Calu3 (cell line): ENCODE measurements at places on chromosomes 12 and 14. TPM values are rescaled to one million over a fixed set of nuclear protein-coding genes. Genes with fewer than 3 reads are reported as not detected.
A peak's percentile ranks its signal among the peaks of the same experiment; 100 is the strongest.

- H3K4me1 ChIP-seq, result no peaks in the 10 kb centered on the region
- no peak overlapping the region for H3K27ac ChIP-seq
- H3K36me3 ChIP-seq, result no peaks in the 10 kb centered on the region
- H3K4me3 ChIP-seq, result no peak overlapping the region
Observed at GRCh38 chr12:38697289-38697688, 208.1 kb downstream of the CPNE8 start.

GRCh38 chr14:87916103-87916885 lies 76.7 kb downstream of the GALC start:
- DNase-seq, result no peak
- H3K4me3 ChIP-seq, result no peak overlapping the region
- no peaks in the 10 kb centered on the region for H3K36me3 ChIP-seq
- no peaks in the 10 kb centered on the region for H3K27me3 ChIP-seq
- no peak overlapping the region for H3K27ac ChIP-seq

DNA sequence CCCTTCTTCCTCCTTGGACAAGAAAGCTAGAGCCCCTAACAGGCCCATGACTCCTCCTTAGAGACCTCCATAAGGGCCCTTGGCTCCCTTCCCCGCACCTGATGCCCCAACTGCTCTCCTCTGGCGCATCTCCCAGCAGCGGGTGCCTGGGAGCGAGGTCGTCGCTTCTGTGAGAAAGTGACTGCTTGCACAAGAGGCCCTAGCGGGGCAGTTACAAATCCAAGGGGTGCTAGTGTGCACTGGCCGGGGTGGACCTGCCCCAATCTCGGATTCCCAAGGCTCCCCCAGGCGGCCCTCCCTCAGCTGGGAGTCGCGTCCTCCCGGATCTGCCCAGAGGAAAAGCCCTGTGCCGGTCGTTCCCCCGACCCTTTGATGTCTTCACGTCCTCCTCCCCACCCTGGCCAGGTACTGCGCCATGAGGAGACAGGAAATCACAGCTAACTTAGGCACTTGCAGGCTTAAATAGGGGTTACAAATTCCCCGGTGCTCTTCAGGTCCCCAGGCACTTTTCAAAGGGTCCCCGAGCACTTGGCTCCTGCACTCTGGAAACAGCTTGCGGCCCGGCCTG lies 2.8 kb downstream of the NKX2-8 start:
- no peak overlapping the region for H3K27ac ChIP-seq
- H3K27me3 ChIP-seq, result peaks cover 27% of the 10 kb centered on the region
- no peaks in the 10 kb centered on the region for H3K4me1 ChIP-seq
- peaks cover 16% of the 10 kb centered on the region for H3K36me3 ChIP-seq
- DNase-seq, result no peak
- H3K4me3 ChIP-seq, result no peak overlapping the region

The IL26 gene
- not detected in 2 replicates for total RNA-seq

The ZNF385A gene
- 9.1 and 9.5 TPM in 2 replicates for total RNA-seq

The PAH gene
- total RNA-seq, result 31.4 and 48.9 TPM in 2 replicates

- no peaks in the 10 kb centered on the region for H3K36me3 ChIP-seq
- peaks cover 87% of the 10 kb centered on the region for H3K27me3 ChIP-seq
- H3K4me1 ChIP-seq, result peaks cover 13% of the 10 kb centered on the region
- H3K4me3 ChIP-seq, result no peak overlapping the region
- no peak overlapping the region for H3K27ac ChIP-seq
- DNase-seq, result no peak
Observed at GRCh38 chr12:2624543-2625288, 170.1 kb upstream of the FKBP4 start.

DNA sequence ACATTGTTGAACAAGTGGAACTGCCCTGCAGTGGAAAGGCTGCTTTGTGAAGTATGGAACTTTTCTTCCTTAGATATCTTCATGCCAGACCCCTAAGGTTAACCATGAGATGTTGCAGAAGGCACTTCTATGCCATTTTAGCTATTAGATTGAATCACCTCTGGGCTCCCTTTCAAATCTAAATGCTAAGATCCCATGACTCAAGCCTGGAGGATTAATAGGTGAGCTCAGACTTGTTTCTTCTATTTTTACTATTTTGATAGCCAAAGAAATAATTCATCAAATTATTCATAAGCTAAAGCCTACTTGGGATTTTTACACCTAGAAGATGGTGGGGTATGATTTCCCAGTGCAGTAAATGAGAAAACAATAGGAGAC lies 64.3 kb downstream of the DAD1 start:
- H3K4me1 ChIP-seq, result peaks cover 6% of the 10 kb centered on the region
- H3K4me3 ChIP-seq, result no peak overlapping the region
- DNase-seq, result no peak
- no peak overlapping the region for H3K27ac ChIP-seq
- H3K36me3 ChIP-seq, result no peaks in the 10 kb centered on the region

- H3K36me3 ChIP-seq, result no peaks in the 10 kb centered on the region
- peaks cover 24% of the 10 kb centered on the region for H3K4me1 ChIP-seq
- peak; percentile 17 for DNase-seq
- H3K4me3 ChIP-seq, result no peak overlapping the region
- no peaks in the 10 kb centered on the region for H3K27me3 ChIP-seq
Observed at GRCh38 chr14:75487155-75487671, 35.1 kb upstream of the BATF start.

- H3K4me3 ChIP-seq, result no peak overlapping the region
- peaks cover 38% of the 10 kb centered on the region for H3K4me1 ChIP-seq
- H3K27me3 ChIP-seq, result no peaks in the 10 kb centered on the region
Observed at GRCh38 chr12:65940744-65941143, 116.5 kb downstream of the HMGA2 start.

The COX14 gene
- 37.1 and 39.7 TPM in 2 replicates for total RNA-seq

DNA sequence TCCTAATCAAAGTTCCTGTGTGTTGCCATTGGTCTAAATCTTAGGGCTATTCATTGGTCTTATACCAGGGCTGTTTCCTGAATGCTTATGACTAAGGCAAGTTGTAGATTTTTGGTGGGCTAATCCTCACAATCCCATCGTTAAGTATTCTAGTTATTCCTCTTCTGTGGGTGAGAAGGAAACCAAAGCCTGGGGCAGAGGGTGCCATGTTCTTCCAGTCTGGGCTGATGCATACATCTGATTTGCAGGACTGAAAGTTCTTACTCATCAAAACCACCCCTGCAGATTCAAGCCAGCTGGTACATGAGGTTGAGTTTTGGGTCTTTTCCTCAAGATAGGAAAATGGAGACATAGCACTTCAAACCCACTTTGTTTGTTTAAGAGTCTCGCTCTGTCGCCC lies 25.7 kb downstream of the PPP1CC start:
- H3K36me3 ChIP-seq, result peaks cover 43% of the 10 kb centered on the region
- no peak overlapping the region for H3K27ac ChIP-seq
- H3K4me3 ChIP-seq, result no peak overlapping the region
- no peak for DNase-seq

- no peak for DNase-seq
- no peak overlapping the region for H3K4me3 ChIP-seq
- H3K36me3 ChIP-seq, result no peaks in the 10 kb centered on the region
- H3K27ac ChIP-seq, result no peak overlapping the region
- no peaks in the 10 kb centered on the region for H3K4me1 ChIP-seq
- no peaks in the 10 kb centered on the region for H3K27me3 ChIP-seq
Observed at GRCh38 chr14:90604356-90604755, 207.5 kb downstream of the CALM1 start.

The NGB gene
- total RNA-seq, result not detected in 2 replicates

DNA sequence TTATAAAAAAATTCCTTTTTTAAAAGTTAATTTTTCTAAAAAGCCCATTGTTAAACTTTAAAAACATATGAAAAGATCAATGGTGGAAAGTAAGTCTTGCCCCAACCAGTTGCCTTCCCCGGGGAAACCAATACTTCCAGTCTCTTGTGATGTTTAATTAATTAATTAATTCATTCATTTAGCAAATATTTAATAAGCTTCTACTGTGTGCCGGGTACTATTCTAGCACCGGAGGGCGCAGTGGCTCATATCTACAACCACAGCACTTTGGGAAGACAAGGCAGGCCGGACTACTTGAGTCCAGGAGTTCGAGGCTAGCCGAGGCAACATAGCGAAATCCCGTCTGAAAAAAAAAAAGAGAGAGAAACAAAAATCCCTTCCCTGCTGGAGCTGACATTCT lies 87.4 kb downstream of the HECTD4 start:
- DNase-seq, result peak; percentile 15
- H3K27me3 ChIP-seq, result no peaks in the 10 kb centered on the region
- no peaks in the 10 kb centered on the region for H3K4me1 ChIP-seq
- H3K27ac ChIP-seq, result no peak overlapping the region
- H3K36me3 ChIP-seq, result no peaks in the 10 kb centered on the region

DNA sequence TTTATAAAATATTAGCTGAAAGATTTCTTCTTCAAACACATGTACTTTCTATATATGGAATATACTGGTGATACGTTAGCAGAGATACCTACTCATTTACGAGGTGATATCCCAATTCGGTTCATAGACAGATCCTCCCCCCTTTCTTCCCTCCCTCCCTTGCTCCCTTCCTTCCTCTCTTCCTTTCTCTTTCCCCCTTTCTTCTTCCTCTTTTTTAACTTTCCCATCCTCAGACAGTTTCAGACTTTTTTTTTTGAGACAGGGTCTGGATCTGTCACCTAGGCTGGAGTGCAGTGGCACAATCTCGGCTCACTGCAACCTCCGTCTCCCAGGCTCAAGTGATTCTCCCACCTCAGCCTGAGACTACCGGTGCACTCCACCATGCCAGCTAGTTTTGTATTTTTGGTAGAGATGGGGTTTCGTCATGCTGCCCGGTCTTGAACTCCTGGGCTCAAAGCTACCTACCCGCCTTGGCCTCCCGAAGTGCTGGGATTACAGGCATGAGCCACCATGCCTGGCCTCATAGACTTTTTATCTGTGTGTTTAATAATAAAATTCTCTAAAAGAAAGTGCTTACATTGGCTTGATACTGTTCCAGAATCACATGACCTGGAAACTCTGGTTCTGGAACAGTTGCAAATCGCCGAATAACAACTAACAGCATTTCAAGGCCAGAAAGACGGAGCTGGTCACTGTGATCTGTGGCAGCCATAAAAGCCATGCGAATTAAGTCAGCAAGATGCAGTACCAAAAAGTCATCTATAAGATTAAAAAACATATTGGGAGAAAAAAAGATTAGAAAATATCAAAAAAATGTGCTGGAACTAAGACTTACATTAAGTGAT lies 99.2 kb downstream of the HEATR5A start:
- H3K4me1 ChIP-seq, result no peaks in the 10 kb centered on the region
- no peak for DNase-seq
- H3K36me3 ChIP-seq, result peaks cover 4% of the 10 kb centered on the region
- no peak overlapping the region for H3K27ac ChIP-seq

- peak overlapping the region; percentile 81 for H3K4me3 ChIP-seq
- no peaks in the 10 kb centered on the region for H3K27me3 ChIP-seq
- peaks cover 18% of the 10 kb centered on the region for H3K36me3 ChIP-seq
- H3K4me1 ChIP-seq, result no peaks in the 10 kb centered on the region
- peak; percentile 7 for DNase-seq
Observed at GRCh38 chr14:92105893-92106142, 564 bp downstream of the ATXN3 start.

The LRTM2 gene
- total RNA-seq, result not detected in 2 replicates

GRCh38 chr12:99686142-99686541 lies 38.6 kb downstream of the GARIN6 start:
- no peaks in the 10 kb centered on the region for H3K4me1 ChIP-seq
- H3K36me3 ChIP-seq, result no peaks in the 10 kb centered on the region
- H3K27ac ChIP-seq, result no peak overlapping the region

- peak overlapping the region; percentile 10 for H3K4me3 ChIP-seq
- DNase-seq, result peak; percentile 49
- H3K27ac ChIP-seq, result no peak overlapping the region
Observed at GRCh38 chr12:3097186-3097804, 20.1 kb downstream of the TSPAN9 start.

The TSHR gene
- not detected in 2 replicates for total RNA-seq

DNA sequence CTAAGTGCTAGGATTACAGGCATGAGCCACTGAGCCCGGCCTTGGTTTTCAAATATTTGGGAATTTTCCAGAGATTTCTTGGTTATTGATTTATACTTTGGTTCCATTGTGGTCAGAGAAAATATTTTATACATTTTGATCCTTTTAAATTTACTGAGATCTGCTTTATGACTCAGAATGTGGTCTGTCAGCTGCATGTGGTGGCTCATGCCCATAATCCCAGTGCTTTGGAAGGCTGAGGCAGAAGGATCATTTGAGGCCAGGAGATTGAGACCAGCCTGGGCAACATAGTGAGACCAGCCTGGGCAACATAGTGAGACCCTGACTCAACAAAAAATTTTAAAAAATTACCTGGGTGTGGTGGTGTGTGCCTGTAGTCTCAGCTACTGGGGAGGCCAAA lies 49.8 kb downstream of the ADCK1 start:
- no peaks in the 10 kb centered on the region for H3K27me3 ChIP-seq
- no peak overlapping the region for H3K27ac ChIP-seq
- H3K4me1 ChIP-seq, result no peaks in the 10 kb centered on the region
- no peak for DNase-seq

DNA sequence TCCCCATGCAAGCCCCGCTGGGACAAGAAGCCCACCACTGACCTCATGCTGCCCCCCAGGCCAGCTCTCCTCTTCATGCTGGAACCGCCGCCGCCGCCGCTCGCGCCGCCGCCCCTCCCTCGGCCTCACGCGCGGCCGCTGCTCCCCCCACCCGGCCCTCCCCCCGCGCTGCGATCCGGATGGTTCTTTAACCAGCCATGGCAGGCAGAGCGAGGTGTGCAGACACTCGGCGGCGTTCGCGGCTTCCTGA lies at the start of gene DCAF5:
Gene DCAF5 (minus strand): TSS at position 218 of the 250 bp plus-strand sequence. CDS start 141 bp downstream, at position 77.
- peaks cover 47% of the 10 kb centered on the region for H3K36me3 ChIP-seq
- no peaks in the 10 kb centered on the region for H3K27me3 ChIP-seq
- H3K27ac ChIP-seq, result peak within 1 kb of the TSS; percentile 56
- no peak for DNase-seq

The TMEM119 gene
- total RNA-seq, result not detected in 2 replicates

GRCh38 chr12:48681399-48681709 lies 684 bp downstream of the KANSL2 start:
- peaks cover 30% of the 10 kb centered on the region for H3K36me3 ChIP-seq
- DNase-seq, result no peak
- peak overlapping the region; percentile 88 for H3K4me3 ChIP-seq
- peaks cover 14% of the 10 kb centered on the region for H3K4me1 ChIP-seq
- H3K27me3 ChIP-seq, result no peaks in the 10 kb centered on the region

The SLC8A3 gene
- total RNA-seq, result not detected in 2 replicates

The PARPBP gene
- 28.1 and 38.0 TPM in 2 replicates for total RNA-seq

DNA sequence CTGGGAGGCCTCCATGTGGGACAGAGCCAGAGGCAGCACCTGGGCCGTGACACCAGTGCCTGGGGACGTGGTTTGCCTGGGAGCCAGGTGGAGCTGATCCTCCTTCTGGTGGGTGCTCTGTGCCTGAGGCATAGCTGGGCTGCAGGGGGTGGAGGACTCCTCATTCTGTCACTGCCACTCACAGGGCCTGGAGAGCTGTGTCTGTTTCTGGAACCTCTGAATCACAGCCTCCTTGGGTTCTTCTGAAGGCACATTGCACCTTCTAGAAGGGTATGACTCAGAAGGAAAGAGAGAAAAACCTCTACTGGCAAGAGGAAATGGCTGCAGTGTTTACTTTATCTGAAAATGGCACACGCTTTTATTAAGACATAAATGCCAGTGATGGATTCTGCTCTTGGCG lies 659.8 kb downstream of the VRK1 start:
- no peak for DNase-seq
- H3K27ac ChIP-seq, result no peak overlapping the region
- no peaks in the 10 kb centered on the region for H3K36me3 ChIP-seq
- H3K4me1 ChIP-seq, result no peaks in the 10 kb centered on the region
